ENCODE measurements at places on chromosomes 12 and 14. TPM values are rescaled to one million over a fixed set of nuclear protein-coding genes. Genes with fewer than 3 reads are reported as not detected.

GRCh38 chr12:49783917-49784676, 42.7 kb downstream of the TMBIM6 start:
- no peaks in the 10 kb centered on the region for H3K27me3 ChIP-seq
- DNase-seq, result no peak
- no peaks in the 10 kb centered on the region for H3K36me3 ChIP-seq
- H3K4me3 ChIP-seq, result no peak overlapping the region
- H3K4me1 ChIP-seq, result no peaks in the 10 kb centered on the region
- H3K27ac ChIP-seq, result no peak overlapping the region

- no peaks in the 10 kb centered on the region for H3K4me1 ChIP-seq
- H3K27ac ChIP-seq, result no peak within 1 kb of the TSS
- H3K36me3 ChIP-seq, result no peaks in the 10 kb centered on the region
- peak within 1 kb of the TSS; percentile 37 for H3K4me3 ChIP-seq
- H3K27me3 ChIP-seq, result no peaks in the 10 kb centered on the region
These were observed at the start of gene POLE2 for GRCh38 chr14:49687942-49688700. TSS of gene POLE2 (minus strand) at chr14:49688214. CDS start at chr14:49688203, 11 bp downstream.

DNA sequence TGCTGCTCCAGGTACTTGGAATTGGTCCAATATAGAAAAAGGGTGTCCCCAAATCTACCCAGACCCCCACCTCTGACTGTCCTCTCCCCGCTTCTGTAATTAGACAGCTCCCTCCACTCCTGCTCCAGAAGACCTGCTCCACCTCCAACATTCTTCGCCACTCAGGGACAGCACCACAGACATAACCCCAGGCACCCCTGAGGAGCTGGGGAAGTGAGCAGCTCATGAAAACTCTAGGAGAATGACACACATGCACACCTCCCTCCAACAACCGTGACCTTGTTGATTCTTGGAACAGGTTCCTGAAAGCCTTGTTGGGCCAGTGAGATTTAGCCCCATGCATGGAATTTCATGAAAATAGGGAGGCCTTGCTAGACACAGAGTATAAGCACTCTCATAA, 8.2 kb downstream of the KRT4 start:
- no peaks in the 10 kb centered on the region for H3K36me3 ChIP-seq
- no peak overlapping the region for H3K4me3 ChIP-seq
- H3K4me1 ChIP-seq, result no peaks in the 10 kb centered on the region
- no peak overlapping the region for H3K27ac ChIP-seq

GRCh38 chr14:94342334-94342934, 19.3 kb upstream of the SERPINA6 start:
- H3K36me3 ChIP-seq, result no peaks in the 10 kb centered on the region
- peak; percentile 90 for DNase-seq
- no peaks in the 10 kb centered on the region for H3K4me1 ChIP-seq
- H3K27ac ChIP-seq, result no peak overlapping the region
- H3K4me3 ChIP-seq, result no peak overlapping the region

DNA sequence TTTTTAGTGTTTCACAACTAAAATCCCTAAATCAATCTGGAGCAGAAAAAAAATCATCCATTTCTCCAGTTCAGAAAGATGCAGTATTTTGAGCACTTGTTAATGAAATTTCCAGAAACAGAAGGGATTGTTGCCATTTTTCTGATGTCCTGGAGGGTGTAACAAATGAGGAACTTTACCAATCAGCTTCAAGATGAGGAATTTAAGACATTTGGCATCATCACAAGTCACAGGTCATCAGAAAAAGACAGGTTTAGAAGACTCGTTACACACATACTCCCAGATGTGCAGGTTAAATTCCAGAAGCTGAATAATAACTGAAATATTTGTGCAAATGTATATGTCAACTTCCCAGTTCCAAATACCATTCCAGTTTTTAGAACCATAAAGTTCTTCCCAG, 482 bp upstream of the PSMC1 start:
- no peaks in the 10 kb centered on the region for H3K27me3 ChIP-seq
- H3K36me3 ChIP-seq, result no peaks in the 10 kb centered on the region
- no peak for DNase-seq
- H3K27ac ChIP-seq, result no peak overlapping the region

GRCh38 chr12:116773276-116773731, 35.2 kb downstream of the RNFT2 start:
- no peaks in the 10 kb centered on the region for H3K27me3 ChIP-seq
- no peaks in the 10 kb centered on the region for H3K4me1 ChIP-seq
- H3K27ac ChIP-seq, result no peak overlapping the region
- H3K36me3 ChIP-seq, result no peaks in the 10 kb centered on the region
- DNase-seq, result no peak

DNA sequence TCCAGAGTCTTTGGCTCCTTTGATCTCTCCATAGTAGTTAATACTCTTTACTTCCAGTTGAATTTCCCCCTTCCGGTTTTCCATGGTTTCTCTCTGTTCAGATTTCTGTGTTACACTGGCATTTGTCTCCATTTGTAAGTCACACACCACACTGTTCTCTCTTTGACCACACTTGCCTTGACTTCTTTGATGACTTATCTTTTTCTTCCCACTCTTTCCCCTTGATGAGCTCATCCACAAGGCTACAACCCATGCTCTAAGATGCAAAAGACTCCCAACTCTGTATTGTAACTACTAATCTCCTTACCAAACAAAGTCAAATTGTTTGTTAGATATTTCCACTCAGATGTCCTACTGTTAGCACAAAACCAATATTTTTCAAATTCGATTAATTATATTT, 242.7 kb upstream of the E2F7 start:
- H3K27ac ChIP-seq, result no peak overlapping the region
- H3K4me1 ChIP-seq, result no peaks in the 10 kb centered on the region
- no peaks in the 10 kb centered on the region for H3K27me3 ChIP-seq
- DNase-seq, result no peak

DNA sequence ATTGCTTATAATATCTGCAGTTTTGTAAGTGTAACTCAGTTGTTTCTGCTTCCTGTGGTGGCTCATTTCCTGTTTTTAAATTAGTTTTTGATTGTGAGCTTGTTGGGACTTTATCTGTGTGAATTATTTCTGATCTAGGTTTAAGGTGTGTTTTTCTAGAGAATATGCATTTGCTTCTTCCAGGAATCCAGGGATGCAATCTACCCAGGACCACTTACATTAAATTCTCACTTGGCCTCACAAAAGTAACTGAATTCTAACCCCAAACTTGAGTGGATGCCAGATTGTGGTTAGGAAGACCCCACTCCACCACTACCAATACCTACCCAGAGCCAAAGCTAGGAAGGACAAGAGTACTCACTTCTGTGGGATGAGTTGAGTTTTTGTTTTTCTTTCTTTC, 11.9 kb downstream of the STYX start:
- no peak for DNase-seq
- H3K27me3 ChIP-seq, result no peaks in the 10 kb centered on the region
- no peak overlapping the region for H3K4me3 ChIP-seq
- no peaks in the 10 kb centered on the region for H3K4me1 ChIP-seq
- no peak overlapping the region for H3K27ac ChIP-seq
- H3K36me3 ChIP-seq, result no peaks in the 10 kb centered on the region

DNA sequence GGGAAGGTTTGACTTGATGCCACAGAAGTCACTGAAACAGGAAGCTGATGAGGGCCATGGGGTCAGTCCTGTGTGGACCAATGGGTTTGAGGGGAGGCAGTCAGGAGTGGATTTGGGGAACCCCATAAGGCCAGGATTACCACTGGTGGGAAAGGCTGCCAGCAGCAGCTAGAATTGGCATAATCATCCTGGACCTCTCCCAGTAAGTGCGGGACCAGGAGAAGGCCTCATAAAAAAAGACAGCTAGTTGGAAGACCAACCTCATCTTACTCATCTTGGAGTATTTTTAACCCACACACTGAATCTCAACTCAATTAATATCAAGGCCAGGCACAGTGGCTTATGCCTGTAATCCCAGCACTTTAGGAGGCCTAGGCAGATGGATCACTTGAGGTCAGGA, 22.7 kb downstream of the TBX3 start:
- H3K27ac ChIP-seq, result no peak overlapping the region
- H3K4me3 ChIP-seq, result no peak overlapping the region
- H3K4me1 ChIP-seq, result no peaks in the 10 kb centered on the region

GRCh38 chr12:79674629-79675028, 16.1 kb downstream of the PAWR start:
- no peak overlapping the region for H3K4me3 ChIP-seq
- no peaks in the 10 kb centered on the region for H3K27me3 ChIP-seq
- peaks cover 10% of the 10 kb centered on the region for H3K4me1 ChIP-seq

DNA sequence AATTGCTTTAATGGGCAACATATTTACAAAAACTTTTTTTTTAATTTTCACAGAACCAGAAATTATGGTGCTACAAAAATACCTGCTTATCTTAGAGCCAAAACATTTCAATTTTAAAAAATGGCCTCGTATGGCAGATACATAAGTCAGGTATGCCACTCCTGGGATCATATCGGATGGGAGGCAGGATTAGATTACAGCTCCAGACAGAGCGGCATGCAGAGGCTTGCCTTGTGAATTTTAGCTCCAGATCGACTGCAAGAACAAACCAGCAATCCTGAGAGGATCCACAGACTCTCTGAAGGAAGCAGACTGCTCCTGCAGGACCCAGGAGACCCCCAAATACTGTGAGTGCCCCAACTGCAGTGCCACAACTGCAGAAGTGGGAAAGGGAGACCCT, 169.3 kb upstream of the AMIGO2 start:
- no peaks in the 10 kb centered on the region for H3K4me1 ChIP-seq
- no peaks in the 10 kb centered on the region for H3K27me3 ChIP-seq

GRCh38 chr14:52950410-52950897, 396 bp downstream of the FERMT2 start:
- no peaks in the 10 kb centered on the region for H3K4me1 ChIP-seq
- H3K4me3 ChIP-seq, result peak overlapping the region; percentile 98
- H3K27me3 ChIP-seq, result no peaks in the 10 kb centered on the region
- no peaks in the 10 kb centered on the region for H3K36me3 ChIP-seq
- DNase-seq, result peak; percentile 86

DNA sequence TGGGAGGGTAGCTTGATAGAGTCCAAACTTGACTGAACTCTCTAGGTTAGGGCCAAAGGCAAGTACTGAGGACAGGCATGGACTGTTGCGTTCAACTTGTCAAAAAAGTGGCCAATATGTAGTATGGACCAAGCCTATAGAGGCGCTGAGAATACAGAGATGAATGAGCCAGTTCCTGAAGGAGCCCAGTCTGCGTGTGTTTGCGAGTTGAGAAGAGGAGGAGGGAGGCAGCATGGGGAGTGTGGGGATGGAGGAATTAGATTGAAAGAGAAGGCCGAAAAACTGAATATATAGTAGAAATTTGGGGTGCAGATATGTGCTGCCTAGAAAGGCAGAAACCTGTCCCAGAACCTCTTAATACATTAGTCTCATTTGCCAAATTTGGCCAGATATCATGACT, 412.4 kb downstream of the PCNX1 start:
- H3K27ac ChIP-seq, result peak overlapping the region; percentile 2
- no peak for DNase-seq
- H3K27me3 ChIP-seq, result no peaks in the 10 kb centered on the region
- H3K36me3 ChIP-seq, result no peaks in the 10 kb centered on the region

- DNase-seq, result no peak
- H3K27me3 ChIP-seq, result no peaks in the 10 kb centered on the region
- H3K36me3 ChIP-seq, result no peaks in the 10 kb centered on the region
- H3K4me3 ChIP-seq, result no peak overlapping the region
These were observed 86.2 kb upstream of the CSRP2 start for GRCh38 chr12:76964784-76965571.

The FAM186B gene
- total RNA-seq, result 0.23 TPM

The TMBIM4 gene
- total RNA-seq, result 100 TPM

The TBX3 gene
- total RNA-seq, result 3.7 TPM

The FERMT2 gene
- 205 TPM for total RNA-seq

The CNTN1 gene
- 23.0 TPM for total RNA-seq
